ENCODE measurements at places on chromosomes 7 and 10. TPM values are rescaled to one million over a fixed set of nuclear protein-coding genes. Genes with fewer than 3 reads are reported as not detected.

Gene ZNF107
- total RNA-seq: 1.9 TPM

Gene TMUB1
- total RNA-seq: 78.5 TPM

Gene LRRC18
- not detected for total RNA-seq

Gene LRRC61
- total RNA-seq: 21.7 TPM

Gene ATP6V0A4
- 0.13 TPM for total RNA-seq

Gene MAP3K8
- 4.1 TPM for total RNA-seq

Gene WDR86
- total RNA-seq: 43.2 TPM

Gene UPK3B
- 0.98 TPM for total RNA-seq

Gene LRRN3
- total RNA-seq: 1.9 TPM

Gene TSC22D4
- total RNA-seq: 60.7 TPM

Gene CAMK2B
- 0.98 TPM for total RNA-seq

Gene PSMG3
- 69.3 TPM for total RNA-seq

Gene ASZ1
- total RNA-seq: not detected

Gene ATRNL1
- 26.1 TPM for total RNA-seq

Gene BHLHA15
- 1.1 TPM for total RNA-seq

Gene CHAT
- not detected for total RNA-seq

Gene C10orf105
- not detected for total RNA-seq

Gene RTKN2
- total RNA-seq: 5.5 TPM

Gene SLC18A3
- total RNA-seq: 0.13 TPM

Gene SOSTDC1
- total RNA-seq: 13.1 TPM

Gene RGR
- total RNA-seq: not detected

Gene CADPS2
- total RNA-seq: 6.4 TPM

Gene AGR3
- not detected for total RNA-seq

Gene FAM204A
- 13.4 TPM for total RNA-seq

Gene SPDYE16
- total RNA-seq: not detected

Gene RBP3
- not detected for total RNA-seq

Gene FAM131B
- total RNA-seq: 0.33 TPM

Gene RELN
- total RNA-seq: 3.1 TPM

Gene ZNF273
- total RNA-seq: 2.8 TPM

Gene GFRA1
- 25.3 TPM for total RNA-seq

Gene HOGA1
- 18.4 TPM for total RNA-seq

Gene BICC1
- total RNA-seq: 68.8 TPM

Gene MUC3A
- not detected for total RNA-seq

Gene FAM25C
- total RNA-seq: not detected

Gene ITPRID1
- total RNA-seq: not detected

Gene FRAT1
- total RNA-seq: 3.2 TPM

Gene KCNH2
- 2.3 TPM for total RNA-seq

Gene SAP25
- total RNA-seq: 2.8 TPM

Gene NKX2-3
- total RNA-seq: not detected

Gene KMT2C
- 14.8 TPM for total RNA-seq

Gene TRIM50
- total RNA-seq: not detected

Gene TDRD1
- total RNA-seq: not detected

Gene CALHM2
- 3.9 TPM for total RNA-seq

Gene ARF5
- 359 TPM for total RNA-seq

Gene TAF5
- 2.2 TPM for total RNA-seq

Gene ZC3HAV1L
- 22.8 TPM for total RNA-seq

Gene PNLIPRP3
- total RNA-seq: not detected

Gene TRIL
- 9.9 TPM for total RNA-seq

Gene GSAP
- 0.98 TPM for total RNA-seq

Gene INSYN2A
- 0.33 TPM for total RNA-seq

Gene AGAP4
- total RNA-seq: 6.5 TPM

Gene PTF1A
- not detected for total RNA-seq

Gene PNLIP
- not detected for total RNA-seq

Gene ACTL6B
- not detected for total RNA-seq

Data from mesangial cell (primary cell).